WTC11 (cell line): ENCODE measurements at places on chromosomes 3 and 15. TPM values are rescaled to one million over a fixed set of nuclear protein-coding genes. Genes with fewer than 3 reads are reported as not detected.

DNA sequence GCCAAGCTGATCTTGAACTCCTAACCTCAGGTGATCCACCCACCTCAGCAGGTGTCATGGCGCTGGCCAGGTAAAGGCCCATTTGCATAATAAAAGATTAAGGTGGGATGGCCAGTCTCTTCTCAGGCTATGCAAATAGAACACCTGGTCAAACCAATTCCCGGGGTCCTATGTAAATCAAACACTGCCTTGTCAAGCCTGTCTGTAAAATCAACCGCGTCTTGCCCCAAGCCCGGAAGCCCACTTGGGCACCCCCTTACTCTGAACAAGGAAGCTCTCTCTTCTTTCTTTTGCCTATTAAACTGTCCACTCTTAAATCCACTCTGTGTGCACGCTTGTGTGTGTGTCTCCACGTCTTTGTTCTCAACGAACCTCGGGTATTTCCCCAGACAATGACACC is 13.0 kb upstream of the POC1A start:
- DNase-seq: peak; percentile 66

The CASR gene
- total RNA-seq: 0.16 to 0.24 TPM (median 0.21 TPM) in 3 replicates

DNA sequence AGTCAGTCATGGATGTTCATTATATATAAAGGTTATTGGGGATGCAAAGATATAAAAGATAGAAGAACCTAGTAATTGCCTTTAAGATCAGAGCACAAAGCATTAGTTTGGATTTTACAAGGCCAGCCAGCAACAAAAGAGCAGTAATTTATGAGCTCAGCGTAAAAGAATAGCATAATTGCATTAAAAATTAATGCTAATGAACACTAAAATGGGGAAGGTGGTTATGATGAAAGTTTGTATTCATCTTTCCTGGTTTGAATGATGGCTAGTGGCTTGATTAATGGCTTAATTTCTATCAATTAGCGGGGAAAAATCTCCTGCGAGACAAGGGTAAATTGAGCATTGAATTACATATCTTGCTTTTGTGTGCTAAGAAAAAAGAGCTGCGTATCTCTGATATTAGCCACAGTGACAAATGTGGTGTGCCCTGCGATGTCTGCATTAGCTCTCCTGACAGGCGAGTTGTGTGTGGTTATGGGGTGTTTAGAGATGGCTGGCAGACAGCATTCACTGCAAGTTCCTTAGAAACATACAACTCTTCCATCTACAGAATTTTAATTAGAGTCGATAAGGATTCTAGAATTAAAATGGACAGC is 42.8 kb upstream of the MLF1 start:
- no peak for DNase-seq

The HRH1 gene
- 0.05 TPM in 1 of 3 replicates, not detected in the others for total RNA-seq

GRCh38 chr3:36891701-36892160 is 53.1 kb downstream of the TRANK1 start:
- no peak for DNase-seq

GRCh38 chr3:43786526-43787305 is 96.0 kb downstream of the ABHD5 start:
- DNase-seq: no peak

DNA sequence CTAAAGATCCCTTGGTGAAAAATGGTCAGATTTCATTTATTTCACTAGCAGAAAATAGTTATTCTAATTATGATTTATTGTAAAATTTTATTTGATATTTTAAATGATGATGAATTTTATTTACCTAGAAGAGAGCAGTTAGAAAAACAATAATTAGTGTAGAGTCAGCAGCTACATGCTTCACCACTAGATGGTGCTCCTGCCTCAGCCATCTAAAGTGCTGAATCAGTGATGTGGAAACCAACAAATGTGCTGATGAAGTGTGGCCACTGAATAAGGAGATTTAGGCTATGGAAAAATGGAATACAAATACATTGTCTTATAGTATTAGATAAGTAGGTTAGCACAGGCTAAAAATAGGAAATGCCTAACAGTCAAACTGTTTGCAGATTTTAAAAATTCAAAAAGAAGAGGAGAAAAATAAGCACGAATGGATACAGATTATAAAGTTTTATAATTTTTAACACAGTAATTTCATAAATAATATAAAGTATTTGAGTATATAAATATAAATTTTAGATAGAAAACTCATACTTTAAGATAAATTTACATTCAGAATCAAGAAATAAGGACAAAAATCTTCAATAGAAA is 109.8 kb downstream of the PPP2R3A start:
- DNase-seq: peak; percentile 72

GRCh38 chr3:31785734-31786133 is 195.3 kb downstream of the OSBPL10 start:
- no peak for DNase-seq

GRCh38 chr15:61314427-61314826 is 85.3 kb upstream of the RORA start:
- DNase-seq: no peak

GRCh38 chr3:129697229-129697969 is 90.9 kb upstream of the PLXND1 start:
- no peak for DNase-seq

- DNase-seq: peak; percentile 64
Measured at GRCh38 chr15:91099616-91099994, 452 bp upstream of the SV2B start.

The UNC13C gene
- total RNA-seq: 0.02 to 0.07 TPM (median 0.07 TPM) in 3 replicates

DNA sequence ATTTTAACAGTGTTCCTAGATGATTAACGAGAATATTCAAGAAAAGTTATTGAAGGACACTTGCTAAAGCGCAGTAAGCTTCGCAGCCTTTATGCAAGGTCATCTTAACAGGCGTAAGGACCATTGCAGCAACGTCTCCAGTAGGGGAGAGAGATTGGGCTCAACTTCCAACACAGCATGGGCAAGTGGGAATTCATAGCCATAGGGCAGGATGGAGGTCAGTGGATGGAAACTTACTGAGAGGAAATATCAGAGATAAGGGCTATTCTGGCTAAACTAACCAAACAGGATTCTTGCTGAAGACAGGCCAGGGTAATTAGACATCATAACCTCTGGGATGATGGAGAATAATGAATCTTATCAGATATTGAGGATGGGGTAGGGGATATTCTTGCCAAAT is 82.8 kb downstream of the DHX36 start:
- no peak for DNase-seq

The CPNE9 gene
- 3.2 to 6.6 TPM (median 6.0 TPM) in 3 replicates for total RNA-seq

GRCh38 chr15:83178869-83179325 is 28.7 kb downstream of the HDGFL3 start:
- no peak for DNase-seq

DNA sequence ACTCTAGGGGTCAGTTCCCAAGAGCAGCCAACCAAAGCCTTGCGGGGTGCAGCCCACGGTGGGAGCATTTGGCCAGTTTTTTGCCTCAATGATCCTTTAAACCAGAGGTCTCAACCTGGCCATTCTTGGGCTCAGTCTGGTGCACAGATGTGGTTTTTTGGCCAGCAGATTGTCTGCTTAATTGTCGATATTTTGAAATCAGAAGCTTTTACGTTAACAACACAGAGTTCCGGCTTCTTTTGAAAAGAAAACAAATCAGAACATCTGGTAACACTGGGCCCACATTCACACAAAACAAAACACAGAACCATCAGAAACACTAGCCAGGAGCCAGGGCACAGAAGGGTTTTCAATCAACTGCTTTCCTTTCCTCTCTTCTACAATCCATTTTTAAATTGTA is 127.7 kb downstream of the XXYLT1 start:
- no peak for DNase-seq

DNA sequence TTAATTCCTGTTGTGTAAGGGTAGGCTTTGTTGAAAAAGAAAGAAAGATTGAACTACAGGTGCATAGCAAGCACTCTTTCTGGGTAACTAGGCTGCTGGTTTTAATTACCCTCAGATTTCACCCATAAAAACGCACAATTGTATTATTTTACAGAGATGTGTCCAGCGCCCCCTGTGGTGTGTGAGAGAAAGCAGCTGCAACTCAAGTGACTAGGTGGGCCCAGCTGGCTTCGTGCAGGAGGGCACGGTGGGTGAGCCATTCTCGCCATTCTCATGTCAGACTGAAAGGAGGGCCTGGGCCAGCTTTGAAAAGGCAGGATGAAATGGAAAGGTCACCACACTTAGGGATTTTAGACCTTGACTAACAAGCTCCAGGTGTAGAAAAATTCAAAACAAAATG is 122.6 kb downstream of the LRIG1 start:
- peak; percentile 67 for DNase-seq

The GXYLT2 gene
- total RNA-seq: 5.3 to 6.5 TPM (median 6.2 TPM) in 3 replicates

DNA sequence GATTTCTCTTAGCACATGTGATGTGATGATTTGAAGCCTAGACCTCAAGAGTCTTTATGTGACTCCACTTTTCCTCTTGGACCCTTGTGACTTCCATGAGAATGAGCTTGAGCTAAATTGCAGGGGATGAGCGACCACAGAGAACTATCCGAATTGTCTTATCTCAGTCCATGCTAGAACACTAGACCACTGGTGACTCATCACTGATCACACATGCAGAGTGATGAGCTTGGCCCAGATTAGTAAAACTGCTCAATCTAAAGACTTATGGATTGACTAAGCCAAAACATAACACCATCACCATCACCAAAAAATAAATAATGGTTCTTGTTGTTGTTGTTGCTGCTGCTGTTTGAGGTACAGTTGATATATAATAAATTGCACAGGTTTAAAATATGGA is 114.1 kb upstream of the CFAP20DC start:
- DNase-seq: no peak

GRCh38 chr3:139121513-139122220 is 77.0 kb upstream of the PRR23C start:
- no peak for DNase-seq

GRCh38 chr15:98906712-98907083 is 100.9 kb downstream of the PGPEP1L start:
- no peak for DNase-seq

DNA sequence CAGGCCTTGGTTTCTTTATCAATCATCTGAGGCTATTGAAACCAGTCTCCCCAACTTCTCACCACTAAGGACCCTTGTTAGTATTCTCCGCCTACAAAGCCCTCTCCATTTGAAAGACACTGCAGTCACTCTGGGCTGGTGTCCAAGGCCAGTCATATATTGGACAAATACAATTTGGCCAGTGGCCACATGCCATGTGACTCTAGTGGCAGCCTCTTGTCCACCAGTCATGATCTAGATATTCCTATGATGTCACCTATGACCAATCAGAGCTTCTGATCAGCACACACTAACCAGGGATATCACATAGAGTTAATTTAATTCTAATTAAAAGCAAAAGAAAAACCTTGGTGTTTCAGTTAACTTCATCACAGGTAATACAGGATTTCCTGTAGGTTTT is 68.2 kb downstream of the RAB11A start:
- no peak for DNase-seq

- no peak for DNase-seq
Measured at GRCh38 chr3:127764301-127764700, 58.0 kb downstream of the MGLL start.

- DNase-seq: no peak
Measured at GRCh38 chr3:58350627-58351013, 17.9 kb downstream of the PXK start.

DNA sequence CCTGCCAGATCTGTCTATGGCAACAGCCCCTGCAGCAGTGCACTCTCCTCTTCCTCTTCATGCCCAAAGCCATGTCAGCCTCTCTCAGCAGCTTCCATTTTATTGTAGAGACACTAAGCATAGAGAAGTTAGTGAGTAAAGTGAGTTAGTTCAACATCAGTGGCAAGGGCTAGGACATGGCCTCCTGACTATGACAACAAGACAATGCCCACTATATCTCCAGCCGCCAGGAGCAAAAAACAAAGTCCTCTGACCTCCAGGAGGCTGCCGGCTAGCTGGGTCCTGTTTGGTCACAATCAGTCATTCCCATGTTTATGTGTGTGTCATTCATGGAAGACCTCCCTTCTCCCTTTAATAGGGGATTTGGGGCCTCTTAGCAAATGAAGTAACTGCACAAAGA is 14.9 kb downstream of the NR1I2 start:
- DNase-seq: no peak

- DNase-seq: no peak
Measured at GRCh38 chr3:100100425-100100824, 13.9 kb downstream of the FILIP1L start.

The GOLGA8R gene
- total RNA-seq: 0.23 to 0.50 TPM (median 0.50 TPM) in 3 replicates

DNA sequence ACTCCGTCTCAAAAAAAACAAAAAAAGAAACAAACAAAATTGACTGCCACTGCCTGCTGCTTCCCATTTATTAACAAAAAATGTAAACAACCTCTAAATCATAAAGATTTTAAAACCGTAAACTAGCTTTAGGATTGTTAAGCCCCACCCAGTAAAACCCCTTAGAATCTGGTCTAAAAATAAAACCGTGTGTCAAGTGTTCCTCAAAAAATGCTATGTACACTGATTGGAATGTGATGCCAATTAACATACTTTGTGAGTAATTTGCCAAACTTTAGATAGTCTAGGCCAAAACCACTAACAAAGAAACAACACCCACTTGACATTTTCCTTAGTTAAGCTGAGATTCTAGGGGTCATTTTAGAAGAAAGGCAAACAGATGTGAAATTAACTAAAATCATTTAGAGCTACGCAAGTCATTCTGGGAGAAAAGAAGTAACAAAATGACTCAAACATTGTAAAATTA is 5.3 kb downstream of the RAF1 start:
- no peak for DNase-seq

DNA sequence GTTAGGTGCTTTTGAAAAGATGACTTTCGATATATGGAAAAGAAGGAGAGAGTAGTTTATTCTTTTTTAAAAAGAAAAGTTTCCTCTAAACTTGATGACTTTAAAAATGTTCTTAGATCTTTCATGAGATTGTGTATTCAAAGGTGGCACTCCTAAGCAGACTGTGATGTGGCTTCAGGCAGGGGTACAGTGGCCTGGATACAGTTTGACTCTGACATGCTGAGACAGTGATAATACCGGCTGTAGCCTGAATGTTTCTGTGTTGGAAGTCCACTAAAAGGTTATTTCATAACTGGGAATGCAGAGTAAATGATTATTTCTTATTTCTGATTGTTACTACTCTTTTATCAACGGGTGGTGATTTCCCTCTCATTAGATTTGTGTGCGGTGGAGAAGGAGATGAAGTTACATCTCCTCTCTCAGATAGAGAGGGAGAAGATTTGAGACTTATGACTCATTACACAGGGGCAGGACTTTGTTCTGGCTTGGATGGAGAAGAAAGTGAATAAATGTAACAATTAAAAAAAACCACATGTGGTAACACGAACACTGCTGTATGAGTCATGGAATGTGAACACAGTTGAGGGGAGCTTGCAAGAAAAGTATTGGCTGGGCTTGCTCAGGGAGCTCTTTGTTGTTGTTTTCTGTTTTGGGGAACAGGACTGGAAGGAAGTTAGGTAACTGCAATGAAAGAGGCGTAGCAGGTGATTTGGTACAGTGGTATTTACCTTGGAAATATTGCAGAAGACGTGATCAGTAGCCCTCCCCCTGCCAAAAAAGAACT is 21.6 kb downstream of the SPTSSB start:
- DNase-seq: no peak

- DNase-seq: no peak
Measured at GRCh38 chr15:53454535-53454842, 305.0 kb downstream of the WDR72 start.
